ENCODE measurements at places on chromosomes 1 and 21. TPM values are rescaled to one million over a fixed set of nuclear protein-coding genes. Genes with fewer than 3 reads are reported as not detected.

DNA sequence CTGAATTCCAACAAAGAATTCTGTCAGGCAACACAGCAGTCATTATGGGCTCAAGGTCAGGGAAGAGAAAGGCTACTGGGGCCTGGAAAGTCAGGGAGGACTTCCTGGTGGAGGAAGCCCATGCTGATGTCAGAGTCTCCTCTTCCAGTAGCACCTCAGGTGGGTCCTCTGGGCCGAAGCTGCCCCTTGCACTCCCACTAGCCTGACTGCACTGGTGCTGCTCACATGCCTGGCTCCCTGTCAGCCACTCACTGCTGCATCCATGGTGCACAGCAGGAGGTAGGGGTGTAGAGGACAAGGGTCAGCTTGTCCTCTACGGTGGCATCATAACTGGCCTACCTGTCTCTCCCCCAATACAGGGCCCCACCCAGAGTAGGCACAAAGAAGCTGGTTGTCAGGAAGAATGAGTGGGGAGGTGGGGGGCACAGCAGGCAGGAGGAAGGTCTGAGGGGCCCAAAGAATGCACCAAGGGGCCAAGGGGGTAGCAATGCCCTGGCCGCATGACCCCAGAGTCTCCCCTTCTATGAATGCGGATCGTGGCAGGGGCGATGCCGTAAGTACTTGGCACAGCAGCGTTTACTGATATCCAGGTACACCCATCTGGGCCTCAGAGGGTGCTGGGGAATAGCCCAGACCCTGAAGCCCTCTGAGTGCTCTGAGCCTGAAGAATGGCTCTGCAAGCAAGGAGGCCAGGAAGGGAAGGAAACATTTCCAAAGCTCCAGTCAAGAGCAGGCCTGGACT lies 80.3 kb downstream of the GLIS1 start:
- no peak for DNase-seq

- peak; percentile 97 for DNase-seq
Observed at GRCh38 chr1:27154991-27155781, at the start of gene SLC9A1. SLC9A1 (minus strand) TSS chr1:27155125; CDS start chr1:27154334, 791 bp downstream.

The OR6N1 gene
- total RNA-seq: not detected

The PPCS gene
- 31.1 TPM for total RNA-seq

DNA sequence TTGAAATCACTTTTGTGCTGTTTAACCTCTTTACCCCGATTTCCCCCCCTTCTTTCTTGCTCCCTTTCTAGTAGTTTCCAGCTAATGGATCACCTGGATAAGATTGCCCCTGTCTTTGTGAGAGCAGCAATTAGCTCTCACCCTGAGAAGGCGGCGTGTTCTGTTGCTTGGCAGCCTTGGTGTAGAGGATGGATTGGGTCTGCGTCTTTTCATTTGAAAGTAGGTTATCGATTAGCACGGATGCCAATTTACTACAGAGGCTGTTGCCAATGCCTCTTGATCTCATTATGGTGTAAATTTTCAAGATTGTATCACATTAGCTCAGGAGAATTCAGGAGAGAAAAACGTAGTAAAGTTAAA lies 26.4 kb downstream of the KIF26B start:
- DNase-seq: no peak

GRCh38 chr1:229942501-229942900 lies 124.5 kb upstream of the GALNT2 start:
- DNase-seq: peak; percentile 34

- no peak for DNase-seq
Observed at GRCh38 chr1:38097284-38097898, 50.8 kb upstream of the POU3F1 start.

DNA sequence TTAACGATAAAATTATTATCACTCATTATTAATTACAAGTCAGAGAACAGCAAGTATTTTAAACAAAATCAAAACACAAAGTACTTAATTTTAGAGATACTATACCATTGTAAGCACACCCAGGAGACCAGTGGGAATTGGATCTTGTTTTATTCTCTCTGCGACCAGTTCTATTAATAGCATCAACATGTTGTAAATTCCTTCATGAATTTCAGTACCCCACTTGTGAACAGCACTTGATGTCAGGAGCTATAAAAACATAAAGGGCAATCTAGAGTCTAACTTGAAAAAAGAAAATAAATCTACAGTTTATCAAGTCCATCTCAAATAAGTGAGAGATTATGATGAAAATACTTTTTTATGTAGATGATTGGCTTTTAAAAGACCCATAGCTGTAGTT lies 42.9 kb downstream of the USP24 start:
- DNase-seq: no peak

DNA sequence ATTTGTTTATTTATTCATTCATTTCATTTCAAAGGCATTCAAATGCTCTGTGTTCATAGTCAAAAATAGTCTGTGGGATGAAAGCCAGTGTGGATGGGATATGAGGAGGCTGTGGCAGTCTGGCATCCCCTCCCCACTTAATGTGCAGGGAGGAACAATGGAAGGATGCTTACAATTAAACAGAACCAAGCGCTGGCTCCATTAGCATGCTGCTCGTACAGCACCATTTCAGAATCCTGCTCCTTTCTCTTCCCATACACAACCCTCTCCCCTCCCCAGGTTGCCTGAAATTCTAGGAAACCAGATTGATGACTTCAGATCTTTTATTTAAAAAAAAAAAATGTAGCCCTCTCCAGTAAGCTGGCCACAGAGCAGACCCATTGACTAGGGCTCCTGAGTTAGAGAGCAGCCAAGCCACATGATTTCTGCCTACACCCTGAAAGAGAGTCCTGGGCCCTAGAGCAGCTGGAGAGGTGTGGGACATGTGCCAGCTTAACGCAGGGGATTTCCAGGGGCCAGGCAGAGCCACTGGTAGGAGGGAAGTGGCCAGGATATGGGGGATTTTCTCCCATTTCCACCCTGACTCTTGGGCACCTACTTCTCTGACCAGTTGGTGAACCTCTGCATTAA lies 205.2 kb downstream of the ASTN1 start:
- DNase-seq: no peak

The RERE gene
- 115 TPM for total RNA-seq

The CYP4Z1 gene
- total RNA-seq: 0.30 TPM

DNA sequence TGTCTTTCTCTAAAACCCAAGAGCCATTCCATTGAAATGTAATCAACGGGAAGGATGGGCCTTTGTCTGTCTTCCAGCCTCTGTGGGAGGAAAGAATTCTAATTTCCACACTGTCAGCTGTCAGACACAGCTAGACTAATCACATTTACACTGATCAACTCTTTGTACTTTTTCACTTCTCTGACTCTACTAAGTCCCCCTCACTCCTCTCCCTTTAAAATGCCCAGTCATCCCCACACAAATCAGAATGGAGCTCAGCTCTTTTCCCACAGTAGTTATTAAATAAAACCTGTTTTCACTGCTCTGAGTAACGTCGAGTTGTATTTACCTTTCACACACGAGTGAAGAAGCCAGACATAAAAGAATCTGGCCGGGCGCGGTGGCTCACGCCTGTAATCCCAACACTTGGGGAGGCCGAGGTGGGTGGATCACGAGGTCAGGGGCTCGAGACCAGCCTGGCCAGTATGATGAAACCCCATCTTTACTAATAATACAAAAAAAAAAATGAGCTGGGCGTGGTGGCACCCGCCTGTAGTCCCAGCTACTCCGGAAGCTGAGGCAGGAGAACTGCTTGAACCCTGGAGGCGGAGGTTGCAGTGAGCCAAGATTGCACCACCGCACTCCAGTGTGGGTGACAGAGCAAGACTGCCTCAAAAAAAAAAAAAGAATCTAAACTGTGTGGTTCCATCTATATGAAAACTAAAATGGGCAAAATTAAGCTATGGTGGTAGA lies 13.3 kb downstream of the ZBTB8OS start:
- no peak for DNase-seq

The BCL2L15 gene
- total RNA-seq: not detected

DNA sequence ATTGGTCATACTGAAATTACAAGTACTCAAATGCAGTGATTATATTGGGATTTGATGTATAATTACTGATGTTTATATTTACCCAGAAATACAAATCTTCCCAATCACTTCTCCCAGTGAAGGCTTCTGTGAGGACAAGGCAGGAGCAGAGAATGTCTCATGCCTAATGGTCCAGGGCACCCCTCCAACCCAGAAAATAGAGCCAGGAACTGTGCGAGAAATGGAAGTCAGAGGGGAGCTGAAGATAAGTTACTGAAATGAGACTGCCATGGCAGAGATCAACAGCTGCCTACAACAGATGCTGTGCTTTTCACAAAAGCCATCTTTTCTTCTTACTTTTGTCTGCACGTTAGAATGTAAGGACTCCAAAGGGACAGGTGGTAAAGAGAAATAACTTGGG lies 171.2 kb downstream of the TTLL7 start:
- DNase-seq: peak; percentile 39

The MARK1 gene
- 16.6 TPM for total RNA-seq

- DNase-seq: no peak
Observed at GRCh38 chr1:22563671-22564602, 648 bp downstream of the EPHA8 start.

- DNase-seq: no peak
Observed at GRCh38 chr21:17775431-17776126, 43.6 kb downstream of the C21orf91 start.

DNA sequence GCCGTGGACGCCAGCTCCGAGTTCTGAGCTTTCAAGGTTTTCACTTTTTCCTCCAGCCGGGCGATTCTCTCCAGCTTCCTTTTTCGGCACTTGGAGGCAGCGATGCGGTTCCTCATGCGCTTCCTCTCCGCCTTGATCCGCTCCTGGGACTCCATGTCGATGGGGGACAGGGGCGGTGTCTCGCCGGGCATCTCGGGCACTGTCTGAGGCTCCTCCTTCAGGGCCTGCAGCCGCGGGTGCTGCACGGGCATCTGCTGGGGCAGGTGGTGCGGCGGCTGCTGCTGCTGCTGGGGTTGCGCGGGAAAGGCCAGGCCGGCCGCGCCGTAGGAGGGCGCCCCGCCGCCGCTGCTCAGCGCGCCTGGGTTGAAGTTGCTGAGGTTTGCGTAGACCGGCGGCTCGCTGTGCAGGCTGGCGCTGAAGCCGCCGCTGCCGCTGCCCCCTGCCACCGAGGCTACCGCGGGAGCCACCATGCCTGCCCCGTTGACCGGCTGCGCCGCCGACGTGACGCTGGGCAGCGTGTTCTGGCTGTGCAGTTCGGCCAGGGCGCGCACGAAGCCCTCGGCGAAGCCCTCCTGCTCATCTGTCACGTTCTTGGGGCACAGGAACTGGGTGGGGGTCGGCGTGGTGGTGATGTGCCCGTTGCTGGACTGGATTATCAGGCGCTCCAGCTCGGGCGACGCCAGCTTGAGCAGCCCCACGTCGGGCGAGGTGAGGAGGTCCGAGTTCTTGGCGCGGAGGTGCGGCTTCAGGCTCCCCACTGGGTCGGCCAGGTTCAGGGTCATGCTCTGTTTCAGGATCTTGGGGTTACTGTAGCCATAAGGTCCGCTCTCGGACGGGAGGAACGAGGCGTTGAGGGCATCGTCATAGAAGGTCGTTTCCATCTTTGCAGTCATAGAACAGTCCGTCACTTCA lies 1.4 kb downstream of the JUN start:
- peak; percentile 75 for DNase-seq

Measured in left ventricle myocardium superior (tissue), 1 donor.